ENCODE measurements at places on chromosomes 2 and 18.

DNA sequence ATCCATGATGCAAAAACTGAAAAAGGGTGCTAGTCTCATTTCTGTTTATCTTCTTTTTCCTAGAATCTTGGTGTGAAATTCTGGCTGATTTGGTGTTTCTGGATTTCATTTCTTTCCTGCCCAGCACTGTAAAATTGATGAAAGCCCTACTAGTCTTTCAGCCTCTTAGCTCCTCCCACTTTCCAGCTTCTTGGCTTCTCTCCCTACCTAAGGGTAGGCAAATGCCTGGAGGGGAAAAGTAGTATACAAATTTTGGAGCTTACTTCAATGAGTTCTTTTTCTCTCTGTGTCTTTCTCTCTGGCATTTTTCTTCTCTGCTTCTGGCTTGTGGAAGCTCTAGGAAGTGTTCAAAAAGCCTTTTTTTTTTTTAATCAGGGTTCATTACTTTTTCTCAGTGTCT, 160.5 kb downstream of the XIRP2 start:
- no peak for DNase-seq

- DNase-seq = no peak
These were observed 90.6 kb upstream of the GPC1 start for GRCh38 chr2:240344904-240345303.

DNA sequence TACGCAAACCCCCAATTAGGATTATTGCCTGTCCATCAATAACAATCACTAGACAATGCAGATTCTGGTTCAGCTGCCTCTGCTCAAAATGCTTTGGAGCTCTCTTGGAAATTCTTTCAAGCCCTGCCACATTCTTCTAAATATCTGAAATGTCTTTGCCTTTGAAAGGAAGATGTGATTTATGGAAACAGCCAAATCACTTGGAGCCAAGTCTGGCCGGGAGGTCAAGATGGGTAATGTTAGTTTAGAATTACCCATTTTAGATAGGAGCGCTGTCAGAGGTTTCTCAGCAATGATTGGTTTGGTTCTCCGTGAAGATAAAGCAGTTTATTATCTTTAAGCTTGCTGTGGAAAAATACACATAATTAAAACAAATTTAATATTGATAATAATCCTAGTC, 306.7 kb downstream of the SETBP1 start:
- DNase-seq = no peak

DNA sequence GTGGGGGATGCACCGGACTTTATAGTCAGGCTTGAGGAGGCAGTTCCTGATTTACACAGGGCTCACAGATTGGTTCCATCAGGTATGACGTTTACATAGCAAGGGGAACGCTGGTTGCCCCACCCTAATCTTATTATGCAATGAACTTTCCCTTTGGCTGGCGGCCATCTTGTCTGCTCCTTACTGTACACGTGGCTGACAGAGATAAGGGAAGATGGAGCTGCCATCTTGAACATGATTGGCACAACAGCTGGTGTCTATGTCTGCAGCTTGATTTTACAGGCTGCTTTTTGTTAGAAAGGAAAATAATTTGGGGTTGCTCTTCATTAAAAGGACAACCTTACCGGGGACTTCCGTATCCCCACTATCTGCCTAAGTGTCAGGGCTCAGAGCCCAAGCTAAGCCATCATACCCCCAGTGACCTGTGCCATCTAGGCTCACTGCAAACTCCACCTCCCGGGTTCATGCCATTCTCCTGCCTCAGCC, 33.5 kb upstream of the ATG16L1 start:
- no peak for DNase-seq

DNA sequence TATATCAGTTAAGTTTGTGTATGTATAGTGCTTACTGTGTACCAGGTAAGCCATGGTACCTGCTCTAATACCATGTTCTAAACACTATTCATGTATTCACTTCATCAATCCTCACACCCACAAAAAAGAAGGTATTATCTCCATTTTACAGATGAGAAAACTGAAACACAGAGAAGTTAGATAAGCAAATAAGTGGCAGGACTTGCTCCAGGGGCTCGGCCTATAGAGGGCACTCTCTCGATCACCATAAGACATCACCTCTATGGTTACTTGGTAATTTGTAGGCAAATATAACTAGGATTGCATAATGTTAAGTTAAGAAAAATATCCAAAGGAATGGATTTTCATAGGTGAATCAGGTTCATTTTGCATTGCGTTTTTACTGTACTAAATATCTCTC, 118.1 kb upstream of the FN1 start:
- no peak for DNase-seq

DNA sequence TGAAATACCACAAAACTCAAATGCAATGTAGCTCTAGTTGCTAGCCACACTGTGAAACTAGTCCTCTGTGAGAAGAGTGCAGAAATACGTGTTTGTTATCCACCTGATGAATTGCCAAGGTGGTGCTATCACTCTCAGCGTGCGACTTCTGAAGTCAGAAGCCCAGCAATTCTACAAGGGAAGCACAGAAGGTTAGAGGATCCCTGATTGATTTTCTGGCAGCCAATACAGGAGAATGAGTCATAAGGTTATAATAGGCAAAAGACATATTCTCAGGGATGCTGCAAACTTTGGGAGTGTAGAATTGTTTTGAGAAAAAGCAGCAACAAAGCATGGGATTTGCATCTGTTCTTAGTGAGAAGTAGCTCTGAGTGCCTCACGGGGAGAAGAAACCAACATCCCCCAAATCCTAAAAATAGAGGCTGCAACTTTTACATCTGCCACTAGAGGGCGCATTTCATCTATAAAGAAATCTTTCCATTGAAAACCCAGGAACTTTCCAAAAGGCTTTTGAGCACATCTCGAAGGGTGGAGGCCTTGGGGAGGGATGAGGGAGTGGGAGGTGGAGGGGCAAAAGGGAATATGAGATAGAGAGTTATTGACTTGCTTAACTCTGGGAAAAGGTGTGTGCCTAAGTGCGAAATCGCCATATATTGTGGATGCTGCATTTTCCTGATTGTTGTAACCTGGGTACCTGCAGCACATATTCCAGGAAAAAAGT, 78.0 kb downstream of the TMEM182 start:
- no peak for DNase-seq

GRCh38 chr2:29485631-29486030, 370.4 kb downstream of the CLIP4 start:
- DNase-seq = no peak

GRCh38 chr2:28387082-28387960, 5.3 kb upstream of the FOSL2 start:
- no peak for DNase-seq

DNA sequence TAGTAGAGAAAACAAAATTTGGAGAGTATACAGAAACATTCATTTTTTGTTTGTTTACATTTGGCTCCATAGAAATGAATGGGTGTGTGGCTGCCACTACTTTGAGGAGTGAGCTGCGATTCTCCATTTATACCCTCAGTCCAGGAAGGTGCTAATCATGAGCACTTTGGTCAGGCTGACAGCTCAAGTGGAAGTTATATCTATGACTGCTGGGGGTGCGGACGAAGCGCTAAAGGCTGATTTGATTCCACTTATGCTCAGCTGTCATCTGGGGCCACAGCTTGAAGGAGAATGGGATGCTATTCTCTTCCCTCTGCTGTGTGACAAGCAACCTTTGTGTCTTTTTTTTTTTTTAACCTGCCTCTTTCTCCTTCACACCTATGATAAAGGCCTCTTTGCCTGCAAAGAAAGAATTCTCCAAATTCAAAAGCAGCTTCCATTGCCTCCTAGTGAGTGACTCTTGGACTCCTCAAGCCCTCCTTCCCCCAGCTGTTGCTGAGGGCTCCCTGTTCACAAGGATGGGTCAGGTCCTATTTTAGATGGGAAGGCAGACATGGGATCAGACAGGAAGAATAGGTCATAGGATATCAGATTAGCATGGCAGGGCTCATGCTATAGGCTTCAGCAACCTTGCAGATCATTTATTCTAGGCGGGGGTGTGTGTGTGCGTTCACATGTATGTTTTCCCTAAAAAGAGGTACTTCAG, 201.6 kb downstream of the SETBP1 start:
- DNase-seq = no peak

DNA sequence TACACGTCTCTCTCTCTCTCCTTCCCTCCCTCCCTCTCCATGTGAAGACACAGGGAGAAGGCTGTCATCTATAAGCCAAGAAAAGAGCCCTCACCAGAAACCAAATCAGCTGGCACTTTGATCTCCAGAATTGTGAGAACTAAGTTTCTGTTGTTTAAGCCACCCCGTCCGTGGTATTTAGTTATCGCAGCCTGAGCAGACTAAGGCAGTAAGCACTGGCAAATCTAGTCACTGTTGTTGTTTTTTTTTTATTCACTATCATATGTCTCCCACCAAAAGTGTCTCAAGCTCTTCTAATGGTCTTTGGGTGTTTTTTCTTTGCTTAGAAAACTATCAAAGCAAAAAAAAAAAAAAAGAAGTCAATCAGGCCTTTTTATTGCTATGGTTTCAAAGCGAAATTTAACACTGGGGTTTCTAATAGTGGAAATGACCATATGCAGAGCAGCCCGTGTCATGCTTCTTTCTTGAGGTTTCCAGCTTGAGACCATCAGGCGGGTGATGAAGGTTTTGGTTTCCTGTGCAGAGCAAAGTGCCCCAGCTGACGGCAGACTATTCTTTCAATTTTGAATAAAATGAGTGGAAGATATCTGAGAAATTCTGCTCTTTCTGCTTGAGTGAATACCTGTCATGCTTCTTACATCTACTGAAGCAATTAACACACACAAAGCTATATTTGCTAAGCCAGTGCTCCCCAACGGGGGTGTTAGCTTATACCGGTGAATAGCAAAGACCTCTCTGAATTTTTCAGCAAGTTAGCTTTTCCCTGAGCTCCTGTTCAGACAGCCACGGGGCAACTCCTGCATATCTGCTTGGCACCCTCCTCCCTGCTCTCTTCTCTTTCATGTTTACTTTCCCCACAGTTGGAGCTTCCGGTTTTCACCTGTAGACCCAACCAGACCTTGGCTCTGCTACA, 394.1 kb upstream of the ATP5MC3 start:
- DNase-seq = no peak

DNA sequence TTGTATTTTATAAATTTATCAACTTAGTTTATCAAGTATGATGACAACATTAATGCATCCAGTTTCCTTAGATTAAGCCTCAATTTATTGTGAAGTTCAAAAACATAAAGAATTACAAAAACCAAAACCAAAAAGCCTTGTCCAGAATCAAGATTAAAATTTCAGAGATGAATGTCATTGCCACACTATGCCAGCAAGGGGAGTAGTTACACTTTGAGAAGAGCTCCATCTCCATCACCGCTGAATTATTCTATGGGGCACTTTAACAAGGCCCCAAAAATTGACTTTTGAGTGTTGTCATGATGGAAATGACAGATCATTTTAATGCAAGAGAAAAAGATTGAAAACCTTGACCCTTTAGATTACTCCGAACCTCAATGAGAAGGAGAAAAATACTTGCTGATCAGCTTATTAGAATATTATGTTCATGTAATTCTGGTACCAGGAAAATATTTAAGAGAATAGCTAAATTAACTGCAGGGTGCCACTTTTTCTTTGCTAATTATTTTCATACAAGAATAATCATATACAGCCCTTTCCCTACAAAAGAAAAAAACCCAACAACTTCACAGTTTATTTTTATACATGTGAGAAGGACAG, 152.5 kb upstream of the AQP4 start:
- DNase-seq = no peak

- DNase-seq = no peak
These were observed 205.7 kb downstream of the NBAS start for GRCh38 chr2:15355386-15355785.

DNA sequence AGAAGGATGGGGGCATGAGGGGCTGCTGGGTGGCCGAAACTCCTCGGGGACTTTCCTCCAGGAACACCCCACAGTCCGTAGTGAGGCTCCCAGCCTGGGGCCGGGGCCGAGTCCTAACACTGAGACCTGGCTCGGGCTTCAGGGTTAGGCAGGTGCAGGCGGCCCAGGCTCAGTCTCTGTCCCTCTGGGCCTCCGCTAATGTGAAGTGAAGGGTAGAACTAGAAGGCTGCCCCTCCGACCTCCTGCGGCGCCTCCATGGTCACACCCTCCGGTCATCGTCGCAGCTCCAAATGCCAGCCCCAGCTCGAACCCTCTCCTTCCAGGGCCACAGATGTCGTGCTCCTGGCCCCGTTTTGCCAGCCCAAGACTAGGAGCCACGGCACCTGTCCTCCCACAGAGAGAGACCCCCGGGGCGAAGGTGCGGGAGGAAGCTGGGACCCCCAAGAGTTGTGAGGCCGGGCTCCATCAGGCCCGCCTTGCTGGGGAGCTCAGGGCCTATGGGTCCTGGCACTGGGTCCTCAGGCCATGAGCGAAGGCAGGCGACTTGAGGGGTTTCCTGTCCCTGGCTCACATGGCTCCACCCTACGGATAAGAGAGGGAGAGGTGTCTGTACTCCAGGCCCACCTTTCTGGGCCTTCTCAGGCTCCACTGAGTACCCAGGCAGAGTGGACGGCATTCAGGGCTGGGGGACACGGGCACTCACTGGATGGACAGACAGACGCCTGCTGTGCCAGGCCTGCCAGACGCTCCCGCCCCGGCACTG, 797 bp downstream of the ANO7 start:
- no peak for DNase-seq
